NCI-H1436 (cell line): ENCODE measurements at places on chromosomes 1 and 21.
A peak's percentile ranks its signal among the peaks of the same experiment; 100 is the strongest.

GRCh38 chr1:41918450-41919043 lies at the start of gene HIVEP3:
Gene HIVEP3 (minus strand): TSS chr1:41918922.
- no peak for DNase-seq

DNA sequence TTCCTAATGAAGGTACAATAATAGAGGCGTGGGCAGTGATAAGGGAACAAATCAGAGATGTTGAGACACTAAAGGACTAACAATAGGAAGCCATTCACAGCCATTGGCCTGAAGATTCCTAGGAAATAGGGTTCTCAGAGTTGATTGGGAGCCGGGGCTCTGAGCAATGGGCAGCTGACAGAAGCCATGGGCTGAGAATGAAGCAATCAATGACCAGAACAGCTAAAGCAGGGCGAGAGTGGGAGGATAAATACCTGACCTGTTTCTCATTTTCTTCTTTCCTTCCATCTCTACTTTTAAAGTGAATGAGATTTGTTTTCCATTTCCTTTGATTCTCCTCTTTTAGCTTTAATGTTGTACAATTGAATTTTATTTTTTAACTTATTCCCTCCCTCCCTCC lies 774.7 kb upstream of the ADGRL4 start:
- no peak for DNase-seq

GRCh38 chr1:212366901-212367300 lies 47.8 kb downstream of the PACC1 start:
- DNase-seq = no peak

- no peak for DNase-seq
These were observed 59.0 kb upstream of the IGSF5 start for GRCh38 chr21:39685991-39686390.

DNA sequence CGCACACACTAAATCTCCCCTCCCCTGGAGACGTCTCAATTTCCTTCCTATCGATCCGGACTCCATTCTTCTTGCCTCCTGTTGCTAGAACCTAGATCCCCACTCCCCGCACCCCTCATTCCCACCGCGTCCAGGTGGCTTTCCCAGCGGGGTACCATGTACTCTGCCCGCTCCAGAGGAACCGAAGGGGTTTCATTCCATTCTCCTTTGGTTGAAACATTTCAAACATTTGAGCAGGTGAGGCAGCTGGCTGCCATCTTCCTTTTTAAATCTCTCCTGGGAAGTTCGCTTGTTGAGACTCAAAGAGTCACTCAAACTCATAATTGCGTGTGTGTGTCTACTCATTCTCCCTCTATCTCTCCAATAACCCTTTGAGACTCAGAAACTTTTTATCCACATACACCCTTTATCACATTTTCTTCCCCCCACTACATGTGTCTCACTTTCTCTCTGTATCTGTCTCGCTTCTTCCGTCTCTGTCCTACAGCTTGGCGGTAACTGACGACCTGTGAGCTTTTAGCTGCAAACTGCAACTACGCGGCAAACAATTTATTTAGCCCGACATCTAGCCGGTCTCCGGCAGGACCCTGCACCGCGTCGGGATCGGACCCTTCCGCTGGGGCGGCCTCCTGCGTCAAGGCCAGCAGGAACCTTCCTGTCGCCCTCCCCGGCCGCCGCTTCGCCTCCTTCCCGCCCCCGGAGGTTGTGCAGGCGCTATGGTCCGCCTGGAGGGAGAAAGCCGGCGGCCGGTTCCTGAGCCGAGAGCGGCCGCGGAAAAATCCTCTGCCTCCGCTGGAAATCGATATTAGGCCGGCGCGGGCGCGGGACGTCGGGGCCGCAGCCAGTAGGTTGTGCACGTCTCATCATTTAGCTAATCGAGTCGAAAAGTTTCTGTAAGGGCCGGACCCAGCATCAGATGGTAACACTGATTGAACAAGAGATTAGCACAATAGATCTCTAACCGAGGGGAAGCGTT lies 3.0 kb upstream of the FOXD3 start:
- DNase-seq = no peak

- DNase-seq = peak; percentile 26
These were observed 31.1 kb downstream of the PIGP start for GRCh38 chr21:37041706-37042271.

DNA sequence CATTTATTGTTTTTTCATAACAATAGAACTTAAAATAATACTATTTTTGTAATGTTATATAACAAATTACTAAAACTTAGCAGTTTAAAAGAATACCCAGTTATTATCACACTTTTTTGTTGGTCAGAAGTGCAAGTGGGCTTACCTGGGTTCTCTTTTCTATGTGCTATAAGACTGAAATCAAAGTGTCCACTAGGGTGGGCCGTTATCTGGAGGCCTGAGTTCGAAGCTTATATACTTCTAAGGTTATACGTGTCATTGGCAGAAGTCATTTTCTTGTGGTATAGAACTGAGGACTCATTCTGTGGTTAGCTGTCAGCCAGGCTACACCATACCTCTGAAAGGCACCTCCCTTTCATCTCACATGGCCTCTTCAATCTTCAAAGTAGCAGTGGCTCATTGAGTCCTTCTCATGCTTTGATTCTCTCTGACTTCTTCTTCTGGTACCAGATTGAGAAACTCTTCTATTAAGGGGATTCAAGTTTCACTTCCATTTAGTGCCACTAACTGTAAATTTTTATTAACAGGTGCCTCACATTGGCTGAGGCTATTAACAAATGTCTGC lies 414.3 kb downstream of the AMY1C start:
- no peak for DNase-seq

DNA sequence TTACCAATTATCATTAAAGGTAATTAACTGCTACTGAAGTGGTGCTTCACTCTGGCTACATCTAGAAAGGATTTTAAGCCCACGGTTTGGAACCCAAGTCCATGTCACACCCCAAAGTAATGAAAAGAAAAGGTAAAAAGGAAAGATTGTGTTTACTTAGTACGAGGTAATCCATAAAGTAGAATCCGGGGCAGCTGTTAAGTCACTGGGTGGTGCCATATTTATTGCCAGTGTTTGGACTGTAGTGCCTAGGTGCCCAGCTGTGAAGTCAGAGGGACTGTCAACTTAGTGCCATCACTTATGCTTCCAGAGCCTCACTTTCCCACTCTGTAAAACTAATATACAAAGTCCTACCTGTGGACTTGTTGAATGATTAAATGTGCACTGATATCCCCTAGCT lies 52.2 kb upstream of the GRHL3 start:
- DNase-seq = peak; percentile 6

- no peak for DNase-seq
These were observed 89.1 kb upstream of the SLC35F3 start for GRCh38 chr1:233815357-233815756.

DNA sequence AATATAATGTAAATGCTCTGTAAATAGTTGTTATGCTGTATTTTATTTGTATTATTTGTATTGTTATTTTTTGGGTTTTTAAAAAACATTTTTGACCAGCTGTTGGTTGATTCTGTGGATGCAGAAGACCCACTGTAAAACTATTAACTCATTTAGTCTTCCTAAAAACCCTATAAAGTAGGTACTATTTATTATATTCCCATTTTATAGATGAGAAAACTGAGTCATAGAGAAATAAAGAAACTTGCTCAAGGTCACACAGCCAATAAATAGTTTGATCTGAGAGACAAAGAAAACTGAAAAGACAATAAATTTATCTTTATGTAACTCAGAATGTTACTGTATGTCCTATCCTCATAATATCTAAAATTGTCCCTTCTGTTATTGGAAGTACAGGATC lies 1.2 kb upstream of the MAP3K21 start:
- DNase-seq = no peak

- DNase-seq = no peak
These were observed 53.2 kb downstream of the PRKCZ start for GRCh38 chr1:2103266-2103900.

GRCh38 chr1:40630488-40631223 lies 34.8 kb downstream of the RIMS3 start:
- peak; percentile 16 for DNase-seq

DNA sequence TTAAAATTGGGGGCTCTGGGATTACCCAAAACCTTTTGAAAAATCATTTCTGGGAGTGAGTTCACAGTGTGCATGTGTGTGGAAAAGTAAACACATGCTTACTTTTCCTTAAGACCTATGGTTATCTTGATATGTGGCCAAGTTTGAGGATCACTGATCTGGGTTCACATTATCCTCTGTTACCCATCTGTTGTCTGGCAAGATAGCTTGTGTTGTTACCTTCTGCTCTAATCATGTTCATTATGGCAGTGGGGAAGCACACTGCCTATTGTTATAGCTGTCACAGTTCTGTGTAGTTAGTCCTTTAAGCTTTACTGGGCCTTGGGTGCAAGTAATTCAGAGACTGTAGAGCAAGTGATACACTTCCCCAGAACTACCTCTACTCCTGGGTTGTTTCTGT lies 5.0 kb downstream of the CTBS start:
- DNase-seq = no peak

DNA sequence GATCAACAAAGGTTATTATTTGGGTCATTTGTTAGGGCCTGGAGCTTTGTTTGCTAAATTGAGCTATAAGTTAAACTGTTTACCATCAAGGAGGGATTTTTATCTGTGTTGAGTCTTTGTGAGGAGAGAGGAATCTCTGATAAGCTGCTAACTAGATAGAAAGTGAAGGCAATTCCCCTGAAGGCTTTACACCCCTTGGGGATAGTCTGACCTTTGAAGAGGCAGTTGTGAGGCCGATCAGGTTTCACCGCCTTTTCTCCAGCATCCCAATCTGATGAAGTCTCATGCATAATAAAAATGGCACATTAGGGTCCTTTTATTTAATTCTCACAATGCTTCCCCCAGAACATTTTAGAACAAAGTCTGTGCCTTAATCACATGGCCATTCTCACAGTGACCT lies 21.8 kb downstream of the C1orf21 start:
- DNase-seq = no peak

GRCh38 chr1:8094481-8095241 lies 68.6 kb upstream of the ERRFI1 start:
- DNase-seq = no peak

GRCh38 chr1:200525090-200525987 lies 95.2 kb downstream of the KIF14 start:
- no peak for DNase-seq

- DNase-seq = no peak
These were observed 137.2 kb upstream of the ETS2 start for GRCh38 chr21:38668541-38668940.

- no peak for DNase-seq
These were observed 1203.5 kb downstream of the NCAM2 start for GRCh38 chr21:22201669-22202068.

DNA sequence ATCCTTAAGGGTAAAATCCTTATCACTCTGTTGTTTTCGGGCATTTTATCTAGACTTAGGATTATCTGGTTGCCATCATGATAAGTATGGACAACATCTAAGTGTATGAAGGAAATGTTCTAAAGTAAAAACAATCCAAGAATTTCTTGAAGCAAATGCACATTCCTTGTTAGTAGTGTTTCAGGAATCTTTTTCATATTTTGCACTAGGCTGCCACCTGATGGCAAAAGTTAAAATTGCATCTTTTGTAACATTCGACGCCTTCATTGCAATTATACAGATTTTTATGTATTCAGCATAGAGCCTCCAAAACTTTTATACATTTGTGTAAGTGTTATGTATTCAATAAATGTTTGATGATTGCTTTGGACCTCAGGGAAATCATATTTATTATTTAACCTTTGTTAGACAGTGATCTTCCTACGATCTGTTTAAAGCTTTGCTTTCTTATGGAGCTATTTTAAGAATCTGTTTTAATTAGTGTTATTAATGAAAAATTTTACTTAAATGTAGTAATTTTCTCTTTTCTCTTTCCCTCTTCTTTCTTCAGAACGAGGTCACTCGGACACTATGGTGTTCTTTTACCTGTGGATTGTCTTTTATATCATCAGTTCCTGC lies 49.4 kb upstream of the KIAA1614 start:
- peak; percentile 27 for DNase-seq

DNA sequence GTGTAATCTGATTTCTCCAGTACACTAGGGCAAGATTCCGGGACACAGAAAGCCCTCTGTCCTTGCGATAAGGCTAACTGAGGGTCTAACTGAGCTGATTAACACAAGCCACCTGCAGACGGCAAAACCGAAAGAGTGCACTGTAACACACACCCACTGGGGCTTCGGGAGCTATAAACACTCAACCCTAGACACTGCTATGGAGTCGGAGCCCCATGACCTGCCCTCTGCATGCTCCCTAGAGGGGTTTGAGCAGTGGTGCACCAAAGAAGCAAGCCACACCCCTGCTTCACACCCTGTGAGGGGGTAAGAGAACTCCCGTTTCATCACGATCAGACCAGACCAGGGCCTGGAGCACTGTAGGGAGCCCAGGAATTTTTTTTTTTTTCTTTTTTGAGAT lies 72.4 kb downstream of the DMRTA2 start:
- no peak for DNase-seq

GRCh38 chr1:11645670-11646265 lies 8.5 kb downstream of the FBXO2 start:
- DNase-seq = peak; percentile 81

DNA sequence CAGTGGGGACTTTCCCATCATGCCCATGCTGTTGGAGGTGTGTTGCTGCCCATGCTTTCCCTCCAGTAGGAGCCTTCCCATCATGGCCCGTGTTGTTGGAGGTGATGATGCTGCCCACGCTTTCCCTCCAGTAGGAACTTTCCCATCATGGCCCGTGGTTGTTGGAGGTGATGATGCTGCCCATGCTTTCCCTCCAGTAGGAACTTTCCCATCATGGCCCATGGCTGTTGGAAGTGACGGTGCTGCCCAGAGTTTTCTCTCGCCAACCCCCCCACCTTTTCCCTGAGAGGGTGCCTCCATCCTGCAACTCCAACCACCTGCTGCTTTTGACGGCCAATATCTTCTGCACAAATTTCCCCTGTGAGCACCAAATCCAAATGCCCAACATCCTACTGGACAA lies 205.7 kb downstream of the TOMM20 start:
- no peak for DNase-seq

- DNase-seq = no peak
These were observed 69.6 kb downstream of the DUSP10 start for GRCh38 chr1:221672239-221672645.
